ENCODE measurements at places on chromosomes 11 and 22.

- peak; percentile 42 for DNase-seq
Observed at GRCh38 chr11:2149864-2150847, 10.9 kb downstream of the INS start.

DNA sequence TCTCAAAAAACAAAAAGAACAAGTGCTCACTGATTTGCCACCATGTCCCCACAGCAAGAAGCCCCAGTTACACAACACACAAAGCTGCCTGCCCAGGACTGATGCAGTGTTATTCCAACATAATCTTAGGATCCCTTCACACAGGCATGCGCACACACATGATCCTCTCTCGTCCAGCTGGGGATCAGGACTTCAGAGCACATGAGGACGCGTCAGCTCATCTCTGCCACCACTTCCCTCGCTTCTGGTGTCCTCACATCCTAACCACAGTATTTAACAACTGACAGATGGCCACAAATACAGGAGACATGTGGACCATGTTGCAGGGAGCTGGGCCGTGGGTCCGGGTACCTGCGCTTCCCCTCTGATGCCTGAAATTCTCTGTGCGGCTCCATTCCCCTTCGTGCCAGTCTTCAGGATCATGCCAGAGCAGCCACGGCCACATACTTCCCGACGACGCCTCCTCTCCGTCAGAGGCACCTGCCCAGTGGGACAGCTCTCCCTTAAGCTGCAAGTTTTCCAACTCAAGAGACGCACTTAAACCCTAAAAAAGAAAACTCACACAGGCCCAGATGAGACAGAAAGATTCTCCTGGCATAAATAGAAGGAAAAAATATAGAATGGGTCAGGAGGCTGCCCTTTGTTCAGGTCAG is 68.3 kb downstream of the PACSIN2 start:
- no peak for DNase-seq

- DNase-seq = no peak
Observed at GRCh38 chr11:88415495-88415894, 78.0 kb upstream of the CTSC start.

- DNase-seq = peak; percentile 21
Observed at GRCh38 chr11:8309862-8310261, 46.2 kb upstream of the LMO1 start.

- DNase-seq = peak; percentile 78
Observed at GRCh38 chr11:117807482-117808327, 10.7 kb upstream of the DSCAML1 start.

- DNase-seq = peak; percentile 6
Observed at GRCh38 chr11:59802639-59803176, 7.9 kb downstream of the MRPL16 start.

DNA sequence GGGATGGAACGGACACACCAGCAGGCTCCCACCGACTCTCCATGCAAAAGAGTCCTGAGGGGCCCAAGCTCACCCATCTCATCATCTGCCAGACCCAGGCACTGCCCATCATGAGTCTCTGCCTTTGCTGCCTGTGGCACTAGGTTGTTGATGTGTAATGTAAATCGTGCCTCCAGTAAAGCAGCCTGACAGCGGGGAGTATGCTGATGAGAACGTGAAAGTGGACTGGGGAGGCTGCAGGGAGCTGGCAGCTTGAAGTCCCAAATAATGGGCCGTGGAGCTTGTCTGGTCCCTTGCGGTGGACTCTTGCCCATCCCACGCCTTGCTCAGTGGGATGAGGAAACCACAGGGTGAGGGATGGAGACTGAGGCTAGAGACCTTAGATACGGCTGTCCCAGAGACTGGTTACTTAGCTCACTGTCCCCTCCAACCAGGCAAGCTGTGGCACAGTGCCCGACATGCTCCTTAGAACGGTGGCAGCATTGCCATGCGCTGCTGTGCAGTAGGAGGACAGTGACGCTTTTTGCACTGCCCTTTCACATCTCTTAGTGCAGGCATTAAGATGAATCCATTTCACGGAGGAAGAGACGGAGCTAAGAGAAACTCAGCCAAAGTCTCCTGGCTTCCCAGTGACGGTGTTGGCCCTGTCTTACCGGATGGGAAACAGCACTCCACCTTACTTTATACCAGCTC is 39.6 kb upstream of the PLET1 start:
- no peak for DNase-seq
